Activated T-cell treated with anti-CD3 and anti-CD28 coated beads, Interleukin-2, amount 50 U/mL, for 72 hours (primary cell): ENCODE measurements at places on chromosomes 4 and X. TPM values are rescaled to one million over a fixed set of nuclear protein-coding genes. Genes with fewer than 3 reads are reported as not detected.

The HSFX3 gene
- not detected for total RNA-seq

The CCNA2 gene
- 69.0 TPM for total RNA-seq

The TRAM1L1 gene
- total RNA-seq = not detected

The SLC49A3 gene
- total RNA-seq = 0.37 TPM

The CEP135 gene
- total RNA-seq = 23.1 TPM

The RBMX gene
- total RNA-seq = 296 TPM

The CCDC149 gene
- total RNA-seq = 0.19 TPM

The CITED1 gene
- total RNA-seq = 0.38 TPM

The TENM3 gene
- 0.12 TPM for total RNA-seq

The GPM6B gene
- not detected for total RNA-seq

The FAM47A gene
- total RNA-seq = not detected

The CLDN24 gene
- not detected for total RNA-seq

The MEPE gene
- total RNA-seq = not detected

The KLHL4 gene
- 0.12 TPM for total RNA-seq

The FSTL5 gene
- total RNA-seq = not detected

The MBNL3 gene
- total RNA-seq = 15.7 TPM

The EBP gene
- total RNA-seq = 113 TPM

The RHOXF1 gene
- 1.2 TPM for total RNA-seq

The MAGEA2 gene
- not detected for total RNA-seq

The IL13RA2 gene
- not detected for total RNA-seq

The AMTN gene
- total RNA-seq = not detected

The MAGEC2 gene
- total RNA-seq = not detected

The USP17L17 gene
- total RNA-seq = not detected

The MAPK10 gene
- not detected for total RNA-seq

The SLC34A2 gene
- total RNA-seq = not detected

The TDO2 gene
- total RNA-seq = not detected

The REELD1 gene
- total RNA-seq = 0.79 TPM

The GPC4 gene
- not detected for total RNA-seq

The NPY2R gene
- total RNA-seq = not detected

The IL9R gene
- 9.8 TPM for total RNA-seq

The CLDN2 gene
- not detected for total RNA-seq

The CYBB gene
- total RNA-seq = 0.39 TPM

The RAI2 gene
- total RNA-seq = 1.5 TPM

The UGT2B17 gene
- not detected for total RNA-seq

The APELA gene
- not detected for total RNA-seq

The RNF150 gene
- total RNA-seq = 0.46 TPM

The ENPP6 gene
- total RNA-seq = 0.81 TPM
